Left ventricle myocardium superior (tissue), 1 donor: ENCODE measurements at places on chromosomes 7 and 10. TPM values are rescaled to one million over a fixed set of nuclear protein-coding genes. Genes with fewer than 3 reads are reported as not detected.

DNA sequence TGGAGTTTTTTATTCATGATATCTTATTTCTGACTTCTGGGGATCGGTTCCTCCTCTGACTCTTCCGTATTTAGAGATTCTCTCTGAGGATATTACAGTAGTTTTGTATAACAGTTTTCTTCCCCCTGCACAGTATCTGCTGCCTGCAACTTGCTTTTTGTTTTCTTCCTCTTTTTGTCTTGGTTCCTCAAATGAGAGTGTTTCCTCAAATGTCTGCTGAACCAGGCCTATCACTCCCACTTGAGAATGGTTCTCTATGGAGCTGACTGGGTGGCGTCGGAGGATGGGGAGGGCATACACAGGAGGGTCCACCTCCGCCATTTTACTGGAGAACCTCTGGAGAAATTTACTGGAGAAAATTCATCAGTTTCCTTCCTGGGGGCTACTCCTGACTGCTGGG lies 27.7 kb downstream of the ARHGAP22 start:
- no peak for DNase-seq

DNA sequence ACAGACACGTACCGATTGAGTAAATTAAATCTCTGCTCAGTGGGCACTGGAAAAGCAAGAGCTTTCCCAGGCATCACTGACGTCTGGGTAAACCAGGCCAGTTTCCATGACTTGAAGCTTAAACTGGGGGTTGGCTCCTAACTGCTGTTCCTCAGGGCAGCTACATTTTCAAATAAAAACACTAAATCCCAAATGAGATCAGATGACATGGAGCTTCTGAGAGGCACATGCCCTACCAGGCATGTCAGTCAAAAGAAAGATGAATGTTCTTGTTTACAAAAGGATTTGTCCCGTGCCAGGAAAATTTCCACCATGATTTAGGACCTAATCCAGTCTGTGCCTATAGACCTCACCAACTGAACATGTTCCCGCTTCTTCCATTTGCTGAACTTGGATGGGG lies 220.2 kb downstream of the KCNMA1 start:
- DNase-seq = no peak

GRCh38 chr10:103280031-103280430 lies 3.1 kb downstream of the INA start:
- no peak for DNase-seq

DNA sequence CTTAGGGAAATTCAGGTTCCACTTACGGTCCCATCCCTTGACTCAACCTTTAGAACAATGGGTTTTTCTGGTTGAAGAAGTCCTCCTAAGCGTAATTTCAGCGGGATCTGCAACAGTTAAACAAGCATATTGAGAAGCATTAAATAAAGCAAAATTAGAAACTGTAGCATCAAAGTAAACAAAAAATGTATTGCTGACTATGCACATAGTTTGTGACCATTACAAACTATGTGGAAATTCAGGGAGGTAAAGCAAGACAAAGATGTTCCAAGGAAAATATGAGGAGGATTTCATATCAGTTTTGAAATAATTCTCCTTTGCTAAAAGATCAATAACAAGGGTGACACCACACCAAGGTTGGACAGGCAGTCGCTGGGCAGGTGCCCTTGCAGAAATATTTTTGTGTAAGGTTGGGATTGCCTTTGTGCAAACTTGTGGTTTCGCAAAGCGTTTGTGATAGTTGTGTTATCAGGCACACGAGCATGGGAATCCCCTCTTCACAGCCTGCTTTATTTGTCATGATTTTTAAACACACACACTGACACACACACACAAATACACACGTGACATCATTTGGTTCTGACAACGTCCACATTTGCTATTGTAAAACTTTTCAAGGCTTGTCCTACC lies 5.4 kb upstream of the CYP3A5 start:
- DNase-seq = no peak

DNA sequence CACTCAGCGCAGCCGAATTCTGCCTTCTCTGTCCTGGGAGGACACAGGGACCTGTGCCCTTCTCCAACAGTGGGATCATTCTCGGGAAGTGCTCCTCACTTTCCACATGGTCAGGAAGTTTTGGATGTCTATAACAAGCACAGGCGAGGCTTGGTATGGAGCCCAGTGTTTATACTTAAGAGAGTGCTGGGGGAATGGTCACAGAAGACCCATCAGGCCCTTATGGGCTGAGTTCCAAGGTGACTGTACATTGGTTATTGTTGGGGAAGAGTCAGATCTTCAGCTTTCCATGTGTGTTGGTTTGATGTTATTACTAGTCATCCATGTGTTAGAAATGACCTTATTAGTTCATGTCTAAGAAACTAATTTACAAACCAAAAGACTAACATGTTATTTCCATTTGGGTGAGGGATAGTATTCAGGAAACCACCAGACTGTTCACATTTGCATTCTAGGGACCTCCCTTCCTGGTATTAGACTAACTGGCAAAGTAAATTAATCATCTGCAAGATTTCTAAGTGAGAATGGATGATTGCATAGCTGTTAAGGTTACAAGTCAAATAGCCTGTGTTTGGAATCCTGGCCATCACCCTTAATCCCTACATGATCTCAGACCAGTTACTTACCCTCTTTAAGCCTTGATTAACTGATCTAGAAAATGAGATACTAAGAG lies 834.2 kb downstream of the LRMDA start:
- DNase-seq = no peak

DNA sequence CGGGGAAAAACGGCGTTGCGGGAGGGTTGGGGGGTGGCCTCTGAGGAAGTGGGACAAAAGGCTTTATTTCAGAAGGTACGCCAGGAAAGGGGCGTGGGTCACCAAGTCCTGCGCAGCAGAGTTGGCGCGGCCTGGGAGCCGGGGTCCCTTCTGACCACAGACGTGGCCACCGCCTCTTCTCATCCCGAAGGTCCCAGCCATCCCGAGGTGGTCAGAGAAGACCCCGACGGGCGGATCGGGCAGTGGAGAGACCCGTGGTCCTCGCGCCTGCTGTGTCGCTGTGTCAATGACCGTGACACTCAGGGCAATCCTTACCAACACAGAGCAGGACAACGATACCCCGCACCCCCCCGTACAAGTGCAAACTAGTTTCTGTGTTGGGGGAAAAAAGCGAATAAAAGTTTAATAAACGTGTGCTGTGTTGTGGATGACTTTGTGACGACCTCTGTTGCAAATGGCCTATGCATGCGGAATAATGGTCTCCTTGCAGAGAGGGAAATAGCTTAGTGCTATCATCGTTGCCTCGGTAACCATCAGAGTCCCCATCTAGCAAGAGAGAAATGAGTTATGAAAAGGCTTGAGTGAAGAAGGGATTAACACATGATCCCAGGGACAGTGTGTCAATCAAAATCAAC lies 19.4 kb upstream of the GATA3 start:
- no peak for DNase-seq

DNA sequence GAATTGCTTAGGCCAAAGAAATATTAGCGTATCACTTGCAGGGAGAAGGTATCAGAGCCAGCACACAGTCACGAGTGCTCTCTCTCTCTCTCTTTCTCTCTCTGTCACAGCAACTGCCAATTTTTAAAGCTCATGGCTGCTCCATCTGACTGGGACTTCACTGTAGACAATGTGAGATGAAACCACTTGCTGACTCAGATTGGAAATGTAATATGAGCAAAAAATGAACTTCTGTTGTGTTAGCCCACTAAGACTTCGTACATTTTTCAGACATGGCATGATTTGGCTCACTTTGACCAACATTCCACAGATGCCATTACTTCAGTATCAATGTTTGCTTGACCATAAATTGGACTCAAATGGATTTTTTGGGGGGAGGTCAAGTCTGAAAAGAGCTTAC lies 68.1 kb downstream of the DGKB start:
- DNase-seq = peak; percentile 19

- DNase-seq = no peak
Measured at GRCh38 chr7:67825356-67825755, 828.7 kb downstream of the TYW1 start.

- no peak for DNase-seq
Measured at GRCh38 chr10:78360284-78360683, 326.6 kb downstream of the RPS24 start.

GRCh38 chr7:50273301-50273700 lies 31.2 kb upstream of the IKZF1 start:
- no peak for DNase-seq

DNA sequence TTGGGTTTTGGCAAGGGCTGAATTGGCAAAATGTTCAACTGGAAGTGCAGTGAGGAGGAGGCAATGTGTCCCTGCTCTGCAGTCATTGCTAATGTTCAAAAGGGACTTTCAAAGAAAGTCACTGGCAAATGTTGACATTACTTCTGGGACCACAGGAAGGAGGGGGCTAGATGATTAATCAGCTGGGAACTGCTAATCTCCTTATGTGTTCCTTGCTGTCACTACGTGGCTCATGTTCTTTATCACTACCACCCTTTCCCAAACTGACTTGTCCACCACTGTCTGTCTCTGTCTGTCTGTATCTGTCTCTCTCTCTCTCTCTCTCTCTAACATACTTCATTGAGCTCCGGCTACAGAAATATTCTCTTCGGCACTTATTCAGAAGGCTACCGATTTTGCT lies 86.9 kb upstream of the MTPN start:
- no peak for DNase-seq

GRCh38 chr7:103680161-103681144 lies 234.4 kb upstream of the SLC26A5 start:
- no peak for DNase-seq

GRCh38 chr10:122864901-122865300 lies 14.5 kb downstream of the FAM24B start:
- DNase-seq = no peak

The FOXL3 gene
- total RNA-seq = not detected

The DOCK4 gene
- 13.9 TPM for total RNA-seq

The CDHR1 gene
- 0.32 TPM for total RNA-seq

The ELOVL3 gene
- not detected for total RNA-seq

The NCAPG2 gene
- total RNA-seq = 5.0 TPM

The NYAP1 gene
- total RNA-seq = 0.32 TPM

The KCNH2 gene
- total RNA-seq = 107 TPM
